EH (cell line): ENCODE measurements at places on chromosomes 12 and 14.
A peak's percentile ranks its signal among the peaks of the same experiment; 100 is the strongest.

DNA sequence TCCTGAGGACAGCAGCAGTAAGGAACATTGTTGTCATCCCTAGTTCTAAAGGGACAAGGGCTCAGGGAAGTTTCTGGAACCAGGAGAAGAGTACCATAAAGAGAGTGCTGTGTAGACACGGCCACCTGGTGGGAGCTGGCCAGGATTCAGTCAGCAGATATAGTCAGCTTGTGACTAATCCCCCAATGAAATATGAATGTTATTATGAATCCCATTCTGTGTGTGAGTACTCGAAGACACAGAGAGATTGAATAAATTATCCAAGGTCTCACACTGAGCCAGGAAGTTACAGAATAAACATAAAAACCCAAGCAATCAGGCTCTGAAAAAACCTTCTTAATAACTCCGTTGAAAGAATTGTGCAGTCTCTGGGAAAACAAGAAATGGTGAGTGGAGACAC lies 1359.5 kb downstream of the AACS start:
- no peak for DNase-seq

DNA sequence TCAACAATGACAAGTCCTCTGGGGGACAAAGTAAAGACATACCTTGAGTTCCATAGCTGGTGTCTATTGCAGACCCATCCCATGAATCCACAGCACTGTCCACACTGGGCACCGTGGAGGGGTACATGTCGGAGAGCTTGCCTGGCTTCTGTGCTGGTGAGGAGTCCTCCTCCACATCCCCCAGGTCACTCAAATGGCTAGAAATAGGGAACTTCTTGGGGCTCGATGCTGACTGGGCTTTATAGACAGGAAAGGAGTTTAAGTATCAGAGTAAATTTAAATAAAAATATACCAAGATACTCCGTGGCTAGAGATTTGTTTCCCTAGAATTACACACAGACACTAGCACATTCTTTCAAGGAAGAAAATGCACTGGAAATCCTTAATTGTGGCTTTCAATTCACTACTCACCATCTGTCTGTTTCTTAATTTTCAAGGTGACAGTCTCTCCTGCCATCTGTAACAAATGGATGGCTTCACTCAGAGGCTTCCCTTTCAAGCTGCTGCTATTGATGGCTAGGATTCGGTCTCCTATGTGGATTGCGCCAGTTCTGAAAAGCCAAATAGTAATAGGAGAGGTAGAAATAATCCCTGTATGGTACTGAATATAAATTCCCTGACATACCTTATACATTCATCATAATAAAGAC lies 90.1 kb downstream of the HELB start:
- no peak for DNase-seq

- no peak for DNase-seq
Measured at GRCh38 chr14:24874514-24875202, 175.3 kb downstream of the STXBP6 start.

- no peak for DNase-seq
Measured at GRCh38 chr14:24378981-24379906, 11.3 kb downstream of the NFATC4 start.

DNA sequence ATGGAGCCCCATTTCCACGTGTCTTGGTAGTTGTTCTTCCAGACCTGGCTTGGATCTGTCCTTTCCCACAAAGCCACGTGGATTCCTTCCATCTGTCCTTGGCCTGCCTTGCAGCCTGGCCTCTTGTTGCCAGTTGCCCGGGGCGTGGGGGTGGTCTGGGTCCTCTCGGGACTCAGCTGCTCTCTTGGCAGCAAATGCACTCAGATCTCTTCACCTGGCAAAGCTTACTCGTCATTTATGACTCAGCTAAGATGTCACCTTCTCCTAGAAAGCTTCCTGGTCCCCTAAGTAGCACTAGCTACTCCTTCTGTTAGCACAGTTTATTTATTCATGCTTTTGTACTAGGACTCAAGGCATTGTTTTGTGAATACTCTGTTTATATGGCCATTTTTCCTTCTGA lies 13.6 kb downstream of the PLEKHG3 start:
- DNase-seq = no peak

- DNase-seq = no peak
Measured at GRCh38 chr12:87671757-87672156, 357.4 kb downstream of the C12orf50 start.

DNA sequence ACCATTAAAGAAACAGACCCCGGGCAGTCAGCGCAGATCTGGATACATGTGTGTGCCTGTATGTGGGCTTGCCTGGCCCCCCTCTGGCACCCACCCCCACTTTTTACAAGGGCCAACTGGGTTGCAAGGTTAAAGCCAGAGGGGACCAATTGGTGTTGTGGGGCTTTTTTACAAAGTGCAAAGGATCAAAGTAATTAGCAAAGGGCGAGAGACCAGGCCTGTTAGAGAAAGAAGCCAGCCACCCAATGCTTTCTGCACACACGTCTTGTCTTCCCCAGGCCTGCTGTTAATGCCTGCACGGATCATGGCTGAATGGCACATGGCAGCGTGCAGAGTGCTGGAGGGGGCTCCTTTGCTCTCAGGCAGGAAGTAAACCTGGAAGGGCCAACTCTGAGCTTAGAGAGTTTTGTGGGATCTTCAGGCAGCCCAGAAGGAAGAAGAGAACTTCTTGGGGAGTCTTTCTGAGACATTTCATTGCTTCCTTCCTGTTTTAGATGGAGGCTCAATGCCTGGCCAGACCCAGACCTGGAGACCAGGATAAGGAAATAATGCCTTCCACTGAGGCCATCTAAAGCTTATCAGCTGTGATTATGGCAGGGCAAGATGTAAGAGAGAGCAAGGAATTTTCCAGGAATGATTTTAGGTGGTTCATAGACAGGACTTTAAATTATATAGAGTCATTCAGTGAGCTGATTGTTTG lies 523.4 kb upstream of the TBX3 start:
- DNase-seq = no peak

DNA sequence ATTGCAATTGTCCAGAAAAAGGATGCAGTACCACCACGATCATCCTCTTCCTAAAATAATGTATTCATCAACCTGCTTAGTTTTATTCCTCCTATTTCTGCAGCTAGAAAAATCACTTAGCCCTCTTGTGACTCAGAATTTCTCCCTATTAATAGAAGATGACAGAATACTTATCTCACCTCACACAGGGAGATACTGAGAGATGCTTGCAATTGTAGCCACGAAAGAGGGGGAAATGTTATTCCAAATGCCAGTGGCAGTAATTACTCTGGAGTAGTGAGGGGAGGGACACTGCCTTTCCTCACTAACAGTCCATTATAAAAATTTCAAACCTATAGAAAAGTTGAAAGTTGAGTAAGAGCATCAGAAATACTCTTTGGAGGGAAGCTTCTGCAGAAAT lies 11.8 kb upstream of the DUSP6 start:
- DNase-seq = no peak

DNA sequence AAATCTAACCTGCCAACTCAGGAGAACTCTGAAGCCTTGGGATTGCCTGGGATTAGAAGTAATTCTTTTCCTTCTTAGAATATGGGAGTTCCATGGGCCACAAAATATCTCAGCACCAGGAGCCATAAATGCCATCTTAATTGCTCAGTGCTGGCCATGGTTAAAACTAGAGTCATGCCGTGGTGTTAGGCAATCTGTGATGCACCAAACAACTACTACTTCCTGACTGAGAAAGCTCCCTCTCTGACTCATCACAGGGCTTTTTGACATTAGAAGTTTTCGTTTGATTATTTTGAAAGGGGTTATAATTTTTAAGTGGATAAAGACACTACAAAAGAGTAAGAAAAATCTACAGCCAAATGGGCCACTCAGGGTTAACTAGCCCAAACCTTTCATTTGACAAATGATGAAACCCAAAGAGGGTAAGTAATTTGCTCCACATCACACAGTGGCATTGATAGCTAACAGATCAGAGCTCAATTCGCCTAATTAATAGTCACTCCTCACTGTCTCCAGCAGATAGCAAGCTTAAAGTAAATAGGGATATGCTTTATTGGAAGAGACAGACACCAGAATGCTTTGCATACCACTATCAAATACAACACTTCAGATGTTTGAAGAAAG lies 377.3 kb downstream of the EMP1 start:
- peak; percentile 83 for DNase-seq

GRCh38 chr12:57152639-57153038 lies 5.2 kb upstream of the LRP1-AS start:
- DNase-seq = peak; percentile 60

DNA sequence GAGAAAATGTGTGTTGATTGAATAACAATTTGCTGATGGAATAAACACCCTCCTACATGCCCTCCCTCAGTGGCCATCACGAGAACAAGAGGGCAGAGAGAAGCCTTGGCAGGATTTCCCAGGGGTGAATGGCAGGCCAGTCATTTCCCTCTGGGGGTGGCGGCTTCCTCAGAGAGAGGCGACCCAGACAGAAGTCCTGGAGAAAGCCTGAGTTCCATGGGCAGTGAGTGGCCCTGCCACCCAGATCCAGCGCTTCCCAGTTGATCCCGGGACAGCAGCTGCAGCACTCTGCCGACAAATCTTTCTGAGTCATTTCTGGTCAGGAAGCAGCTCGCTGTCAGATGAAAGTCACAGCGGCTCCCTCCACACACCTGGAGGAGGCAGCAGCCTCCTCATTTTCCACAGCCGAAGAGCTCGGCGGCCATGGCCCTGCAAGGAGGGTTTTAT lies 123.0 kb downstream of the SCARB1 start:
- DNase-seq = peak; percentile 69

DNA sequence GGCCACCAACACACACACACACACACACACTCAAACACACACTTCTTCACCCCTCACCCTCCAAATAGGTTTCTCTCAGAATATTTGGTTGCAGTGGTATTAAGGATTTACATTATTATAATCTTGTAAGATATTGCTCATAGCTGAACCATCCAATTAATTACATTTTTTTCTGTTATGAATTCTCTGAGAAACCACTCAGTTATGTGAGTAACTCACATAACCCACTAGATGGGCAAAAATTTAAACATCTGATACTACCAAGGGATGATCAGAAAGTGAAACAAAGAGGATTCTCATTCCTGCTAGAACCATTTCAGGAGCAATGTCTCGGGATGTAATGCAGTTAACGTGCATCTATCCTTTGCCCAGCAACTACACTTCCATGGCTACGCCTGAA lies 31.6 kb downstream of the TMTC1 start:
- DNase-seq = no peak

DNA sequence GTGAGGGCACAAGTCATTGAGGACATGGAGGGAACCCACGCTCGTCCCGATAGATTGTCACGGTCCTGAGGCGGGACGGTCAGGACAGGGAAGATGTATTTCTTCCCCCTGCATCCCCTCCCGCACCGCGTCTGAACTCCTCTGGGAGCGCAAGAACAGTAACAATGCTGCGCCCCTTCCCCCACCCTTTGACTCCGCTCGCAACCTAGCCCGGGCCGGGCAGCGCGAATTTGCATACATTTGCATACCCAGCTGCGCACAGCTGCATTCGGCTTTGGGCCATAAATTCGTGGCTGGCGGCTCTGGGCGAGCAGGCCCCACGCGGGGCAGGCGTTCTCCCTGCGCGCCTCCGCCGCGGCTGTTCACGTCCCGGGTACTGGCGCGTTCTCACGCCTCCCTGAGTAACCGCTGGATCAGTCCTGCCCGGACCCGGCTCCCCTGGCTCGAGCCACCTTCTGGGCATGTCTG lies 29.0 kb upstream of the SMUG1 start:
- no peak for DNase-seq

DNA sequence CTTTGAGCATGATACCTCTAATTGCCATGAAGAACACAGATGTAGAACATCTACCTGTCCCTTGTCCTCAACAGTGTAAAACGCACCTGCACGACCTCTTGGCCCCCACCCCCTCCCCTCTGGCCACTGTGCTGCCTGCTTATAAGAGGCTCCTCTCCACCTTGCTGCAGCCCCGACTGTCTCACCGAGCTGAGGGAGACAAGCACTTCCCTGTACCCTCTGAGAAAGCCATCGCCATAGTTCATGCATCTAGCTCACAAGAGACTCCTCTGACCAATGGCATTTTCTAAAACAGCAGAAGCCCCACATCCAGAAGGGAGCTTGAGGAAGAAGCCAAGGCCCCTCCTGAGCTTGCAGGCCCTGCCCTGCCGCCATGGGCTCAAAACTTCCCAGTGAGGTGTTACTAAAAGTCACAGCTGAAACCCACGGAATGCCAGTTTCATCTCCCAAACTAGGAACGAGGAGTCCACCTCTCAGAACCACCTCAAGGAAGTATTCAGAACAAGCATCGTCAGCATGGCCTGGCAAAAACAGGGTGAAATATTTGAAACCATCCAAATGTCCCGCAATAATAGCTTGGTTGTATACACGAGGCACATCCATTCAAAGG lies 21.5 kb upstream of the ANO2 start:
- no peak for DNase-seq

- no peak for DNase-seq
Measured at GRCh38 chr12:97050509-97050908, 143.5 kb downstream of the NEDD1 start.

DNA sequence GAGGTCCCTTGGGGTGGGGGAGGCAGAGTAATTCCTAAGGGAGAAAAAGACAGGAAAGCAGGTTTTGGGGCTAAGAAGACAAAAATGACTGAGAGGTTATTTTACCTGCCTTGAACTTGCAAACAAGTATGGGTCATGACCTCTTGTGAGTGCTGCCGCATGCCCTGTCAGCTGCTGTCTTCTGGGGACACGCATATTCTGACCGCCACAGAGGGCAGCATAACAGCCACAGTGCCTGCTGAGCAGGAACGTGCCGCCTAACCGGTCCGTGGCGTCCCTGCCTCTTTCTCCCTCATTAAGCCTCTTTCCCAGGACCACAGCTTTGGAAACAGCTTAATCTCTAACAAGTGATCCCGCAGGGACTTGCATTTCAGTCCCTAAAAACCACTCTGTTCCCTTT lies 51.3 kb upstream of the KCNA1 start:
- peak; percentile 6 for DNase-seq

- no peak for DNase-seq
Measured at GRCh38 chr14:92451245-92451644, 62.3 kb upstream of the RIN3 start.

GRCh38 chr12:71848212-71848611 lies 8.7 kb downstream of the TBC1D15 start:
- peak; percentile 15 for DNase-seq

- DNase-seq = no peak
Measured at GRCh38 chr12:44775901-44776300, 100.2 kb downstream of the NELL2 start.

- DNase-seq = no peak
Measured at GRCh38 chr14:64464651-64465050, 648 bp upstream of the AKAP5 start.

- peak; percentile 12 for DNase-seq
Measured at GRCh38 chr14:72559202-72559601, 334.7 kb downstream of the DPF3 start.
